Activated CD8-positive, alpha-beta T cell treated with anti-CD3 and anti-CD28 coated beads, Interleukin-2, amount 10 ng/mL, durations not matched to agents 7 days and 5 days (primary cell): ENCODE measurements at places on chromosomes 1 and 21.

DNA sequence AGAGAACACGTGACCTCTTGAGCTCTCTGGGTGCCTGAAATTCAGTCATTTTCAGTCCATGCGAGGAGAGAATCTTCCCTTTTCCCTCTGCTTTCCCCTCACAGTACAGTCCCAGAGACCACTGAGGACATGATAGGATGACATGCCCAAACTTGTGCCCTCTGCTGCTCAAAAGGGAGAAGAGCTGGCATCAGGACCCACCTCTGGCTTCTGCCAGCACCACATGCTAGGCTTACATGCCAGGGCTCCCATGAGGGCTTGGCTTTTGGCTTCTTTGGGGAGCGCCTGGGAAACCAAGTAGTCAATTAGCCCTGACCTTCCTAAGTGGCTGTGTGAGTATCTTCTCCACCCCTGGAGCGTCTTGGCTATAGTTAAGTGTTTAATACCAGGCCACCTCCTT is 13.8 kb upstream of the KCNQ4 start:
- DNase-seq, result no peak

DNA sequence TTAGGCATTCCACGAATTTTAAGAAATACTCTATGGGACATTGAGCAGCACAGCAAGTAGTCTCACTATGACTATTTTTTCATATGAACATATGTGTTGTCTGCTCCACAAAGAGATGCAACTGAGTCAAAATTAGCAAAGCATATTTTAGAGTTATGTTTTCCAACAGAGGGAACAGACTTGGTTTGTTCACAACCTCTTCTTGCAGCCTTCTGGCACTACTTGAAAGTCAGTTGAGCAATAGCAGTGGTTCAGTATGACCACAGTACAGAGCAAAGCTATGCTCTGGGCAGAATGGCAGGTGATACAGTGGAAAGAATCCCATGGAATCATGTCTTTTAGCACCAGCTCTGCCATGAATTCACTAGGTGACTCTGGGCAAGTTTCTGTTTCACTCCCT is 5.2 kb downstream of the CCN1 start:
- DNase-seq, result no peak

DNA sequence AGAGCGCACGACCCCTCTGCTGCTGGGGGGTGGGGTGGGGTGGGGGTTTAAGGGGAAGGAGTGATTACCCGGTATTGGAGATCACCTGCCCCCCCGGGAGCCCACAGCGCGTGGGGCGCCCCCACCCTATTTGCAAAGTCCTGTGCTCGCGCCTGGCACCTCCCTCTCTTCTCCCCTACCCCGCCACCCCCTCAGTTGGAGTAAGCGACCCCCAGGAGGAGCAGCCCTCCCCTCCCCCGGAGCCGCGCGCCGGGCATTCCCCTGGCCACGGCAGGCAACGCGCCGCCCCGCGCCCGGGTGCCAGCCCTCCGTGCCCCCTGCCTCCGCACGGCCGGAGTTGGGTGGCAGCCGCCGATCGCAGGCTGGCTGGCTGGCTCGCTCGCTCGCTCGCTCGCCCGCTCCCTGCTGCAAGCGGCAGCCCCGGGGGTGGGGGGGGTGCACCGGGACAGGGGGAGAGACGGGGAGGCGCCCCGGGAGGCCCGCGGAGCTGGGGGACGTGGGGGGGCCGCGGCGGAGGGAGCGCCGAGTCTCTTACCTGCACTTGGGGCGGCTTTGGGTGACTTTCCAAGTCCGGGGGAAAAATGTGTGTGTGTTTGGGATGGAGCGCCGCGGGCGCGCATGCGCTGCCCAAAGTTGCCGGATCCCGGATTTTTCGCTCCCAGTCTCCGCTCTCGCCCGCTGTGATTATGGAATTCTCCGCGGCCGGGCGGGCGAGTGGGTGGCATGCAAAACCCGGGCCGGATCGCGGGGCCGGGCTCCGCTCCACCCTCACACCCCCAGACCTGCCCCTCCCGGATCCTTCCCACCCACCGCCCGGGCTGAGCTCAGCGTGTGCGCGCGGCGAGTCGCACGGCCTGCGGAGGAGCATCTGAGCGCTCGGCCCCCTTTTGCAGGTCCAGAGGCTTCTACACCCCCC is at the start of gene CASZ1:
TSS of gene CASZ1 (minus strand) at position 618 of the 916 bp plus-strand sequence. CDS start 102,757 bp downstream, outside the sequence.
- no peak for DNase-seq

DNA sequence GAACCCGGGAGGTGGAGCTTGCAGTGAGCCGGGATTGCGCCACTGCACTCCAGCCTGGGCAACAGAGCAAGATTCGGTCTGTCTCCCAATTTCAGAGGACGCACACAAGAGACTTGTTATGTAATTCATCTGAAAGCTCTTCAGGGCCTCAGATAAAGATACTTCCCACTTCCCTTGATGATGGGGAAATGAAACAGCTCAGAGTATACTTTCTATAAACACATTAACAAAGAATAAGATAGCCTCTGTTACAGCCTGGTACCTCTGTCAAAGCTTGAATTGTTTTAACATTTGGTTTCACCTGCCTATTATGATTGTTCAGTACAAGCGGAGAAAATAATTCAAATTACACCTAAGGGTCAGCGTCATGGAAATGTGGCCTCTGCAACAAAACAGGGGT is 622.9 kb upstream of the ADGRL4 start:
- no peak for DNase-seq

DNA sequence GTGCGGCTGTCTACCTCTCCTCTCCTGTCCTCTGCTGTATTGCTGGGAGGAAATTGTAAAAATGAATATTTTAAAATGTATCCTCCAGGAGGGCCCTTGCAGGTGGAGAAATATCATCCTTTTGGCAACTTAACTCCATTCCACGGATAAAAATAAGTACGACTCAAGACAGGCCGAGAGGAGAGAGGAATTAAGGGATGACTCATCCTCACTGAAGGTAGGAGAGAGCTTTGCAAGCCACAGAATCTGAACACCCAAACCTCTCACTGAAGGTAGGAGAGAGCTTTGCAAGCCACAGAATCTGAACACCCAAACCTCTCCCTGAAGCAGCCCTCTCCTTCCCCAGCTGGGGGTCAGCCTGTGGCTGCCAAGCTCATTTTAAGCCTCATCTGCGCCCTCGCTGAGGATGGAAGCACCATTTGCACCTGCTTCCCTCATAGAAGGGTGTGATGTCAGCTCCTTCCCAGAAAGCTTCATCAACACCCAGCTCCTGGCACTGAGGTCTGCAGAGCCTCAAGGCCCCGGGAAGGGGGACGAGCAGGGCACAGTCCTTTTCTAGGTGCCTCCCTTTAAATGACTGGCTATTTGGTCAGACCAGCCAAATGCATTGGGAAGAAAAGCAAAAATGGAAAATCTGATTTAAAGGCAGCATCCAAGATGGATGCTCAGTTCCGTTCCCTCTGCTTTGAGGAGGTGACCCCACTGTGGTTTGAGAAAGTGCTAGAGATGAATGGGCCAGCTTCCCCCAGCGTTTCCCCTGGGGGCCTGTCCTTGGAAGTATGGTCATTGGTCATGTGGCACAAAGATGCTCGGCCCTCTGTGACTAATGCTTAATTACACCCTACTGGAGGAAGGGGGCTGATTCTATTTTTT is 12.9 kb upstream of the SELENON start:
- DNase-seq, result no peak

- no peak for DNase-seq
Observed at GRCh38 chr1:111099289-111099688, 40.6 kb downstream of the DRAM2 start.

GRCh38 chr1:240732390-240732789 is 120.4 kb upstream of the GREM2 start:
- DNase-seq, result no peak

- no peak for DNase-seq
Observed at GRCh38 chr1:54774820-54775498, 10.6 kb upstream of the PARS2 start.

GRCh38 chr1:5514527-5515183 is 477.6 kb downstream of the NPHP4 start:
- peak; percentile 70 for DNase-seq

DNA sequence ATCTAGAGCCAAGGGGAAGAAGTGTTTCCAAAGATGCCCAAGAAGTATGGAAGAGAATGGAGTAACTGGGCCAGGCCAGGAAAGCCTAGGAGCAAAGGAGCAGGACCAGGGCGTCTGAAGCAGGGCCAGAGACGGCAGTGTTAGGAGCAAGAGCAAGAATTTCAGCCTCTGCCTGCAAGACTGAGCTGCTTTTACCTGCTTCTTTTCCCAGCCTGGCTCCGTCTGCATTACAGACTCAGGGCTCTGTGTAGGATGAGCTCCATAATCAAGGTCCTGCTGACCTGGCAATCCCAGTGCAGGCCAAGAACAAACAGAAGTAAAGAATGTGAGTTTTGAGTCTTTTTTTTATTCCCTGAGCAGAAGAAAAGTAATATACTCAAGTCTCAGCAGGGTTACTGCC is 10.1 kb downstream of the FMO1 start:
- DNase-seq, result no peak

DNA sequence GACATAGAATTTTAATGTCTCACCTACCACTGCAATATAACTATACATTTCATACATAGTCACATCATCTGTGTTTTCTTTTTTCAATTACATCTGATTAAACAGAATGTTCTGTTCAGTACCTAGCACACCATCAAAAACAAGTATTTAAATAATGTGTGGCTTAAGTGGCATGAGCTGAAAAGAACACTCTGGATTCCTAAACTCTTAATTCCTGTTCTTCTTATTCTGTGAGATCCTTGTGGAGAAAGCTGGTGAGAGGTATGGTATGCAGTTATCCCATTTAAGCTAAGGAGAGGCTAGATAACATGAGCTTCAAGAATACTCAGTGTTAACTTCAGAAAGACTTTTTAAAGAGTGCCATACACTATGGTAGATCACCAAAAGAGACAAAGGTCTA is 5.5 kb downstream of the TP53BP2 start:
- no peak for DNase-seq

DNA sequence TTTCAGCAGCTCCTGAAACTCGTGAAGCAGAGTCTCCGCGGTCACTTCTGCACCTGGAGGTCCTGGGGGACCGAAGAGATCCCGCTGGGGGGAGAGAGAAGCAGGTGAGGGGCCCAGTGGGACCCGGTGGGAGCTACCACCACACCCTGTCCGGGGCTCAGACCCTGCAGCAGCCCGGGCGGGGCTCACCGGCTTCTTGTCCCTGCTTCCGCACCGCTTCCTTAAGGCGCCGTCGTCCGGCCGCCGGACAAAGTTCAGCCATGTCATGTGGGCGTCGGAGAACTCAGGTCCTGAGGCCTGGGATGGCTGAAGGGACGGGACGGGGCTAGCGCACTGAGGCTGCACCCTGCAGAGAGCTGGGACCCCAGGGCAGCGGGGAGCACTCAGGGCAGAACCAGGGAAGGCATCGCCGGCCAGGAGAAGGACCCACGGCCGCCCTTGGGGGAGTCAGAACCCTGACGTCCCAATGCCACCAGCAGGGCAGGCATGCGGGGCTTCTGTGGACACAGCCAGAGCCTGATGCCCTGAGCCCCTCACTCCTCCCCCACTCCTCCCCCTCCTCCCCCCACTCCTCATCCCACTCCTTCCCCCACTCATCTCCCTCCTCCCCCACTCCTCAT is 2.2 kb downstream of the C1QTNF12 start:
- no peak for DNase-seq

DNA sequence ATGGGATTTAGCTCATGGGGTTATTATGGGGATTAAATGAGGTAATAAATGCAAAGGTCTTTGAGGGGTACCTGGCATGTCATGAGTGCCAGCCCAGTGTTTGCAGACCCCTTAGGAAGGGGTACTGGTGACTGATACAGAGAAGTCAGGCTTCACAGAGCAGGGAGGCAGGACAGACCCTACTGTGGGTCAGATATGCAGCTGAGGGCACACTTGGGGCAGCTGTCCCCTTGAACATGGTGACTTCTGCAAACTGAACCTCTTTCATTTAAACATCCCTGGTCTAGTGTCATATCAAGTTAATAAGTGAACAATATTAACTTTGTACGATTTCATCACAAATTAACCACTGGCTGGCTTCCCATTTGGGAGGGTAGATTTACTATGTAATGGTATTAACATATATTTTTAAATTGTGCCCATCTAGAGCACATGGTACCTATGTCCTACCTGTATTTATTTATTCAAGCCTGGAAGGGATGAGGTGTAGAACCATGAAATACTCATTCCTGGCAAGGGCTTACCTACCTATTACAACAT is 25.9 kb downstream of the STPG1 start:
- peak; percentile 13 for DNase-seq

GRCh38 chr21:37821786-37822450 is 94.3 kb downstream of the KCNJ6 start:
- no peak for DNase-seq

DNA sequence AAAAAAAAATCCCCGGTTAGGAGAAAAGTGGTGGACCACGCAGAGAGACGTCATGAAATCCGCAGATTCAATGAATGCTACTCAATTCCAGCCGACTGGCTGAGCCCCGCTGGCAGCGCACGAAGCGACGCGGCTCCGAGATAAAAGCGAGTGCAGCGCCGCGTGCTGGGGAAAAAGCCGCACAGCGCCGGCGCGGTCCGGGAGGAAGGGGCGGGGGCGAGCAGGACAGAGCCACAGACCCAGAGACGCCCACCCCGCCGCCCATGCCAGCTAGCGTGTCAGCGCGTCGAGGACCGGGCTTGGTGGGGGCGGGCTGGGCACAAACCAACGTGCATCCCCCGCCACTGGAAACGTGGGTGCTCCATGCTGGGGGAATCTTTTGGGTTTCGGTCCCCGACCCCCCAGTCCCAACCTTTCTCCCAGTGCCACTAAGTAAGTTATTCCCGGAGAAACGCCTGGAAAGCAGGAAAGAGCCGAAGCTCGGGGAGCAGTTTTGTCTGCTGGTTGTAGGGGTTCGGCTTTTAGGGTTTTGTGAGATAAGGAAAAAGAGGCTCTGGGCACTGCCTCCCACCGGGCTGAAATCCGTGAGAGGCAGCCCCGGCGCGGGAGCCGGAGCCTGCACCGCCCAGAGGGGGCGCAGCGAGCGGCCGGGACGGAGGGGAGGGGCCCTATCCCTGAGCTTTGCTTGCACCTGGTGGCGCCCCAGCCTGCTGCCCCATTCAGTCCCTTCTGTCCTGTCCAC is at the start of gene KCNJ6:
TSS of gene KCNJ6 (minus strand) at position 148 of the 742 bp plus-strand sequence. CDS start 75,775 bp downstream, outside the sequence.
- no peak for DNase-seq

DNA sequence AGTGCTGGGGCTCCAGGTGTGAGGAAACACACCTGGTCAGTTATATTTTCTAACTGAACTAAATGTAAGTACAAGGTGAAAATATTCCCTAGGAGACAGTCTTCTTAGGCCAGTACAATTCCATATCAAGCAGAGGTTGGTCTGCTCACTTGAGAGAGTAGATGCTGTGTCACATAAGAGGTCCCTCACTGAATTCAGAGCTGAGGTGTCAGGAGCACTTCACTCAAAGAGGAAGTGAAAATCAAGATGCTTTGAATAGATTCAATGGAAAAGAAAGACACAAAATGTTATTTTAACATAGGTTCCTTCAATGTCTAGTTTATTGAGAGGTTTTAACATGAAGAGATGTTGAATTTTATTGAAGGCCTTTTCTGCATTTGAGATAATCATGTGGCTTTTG is 4.3 kb upstream of the FCRL3 start:
- DNase-seq, result no peak

- DNase-seq, result no peak
Observed at GRCh38 chr21:15625363-15625762, 104.4 kb upstream of the USP25 start.

- no peak for DNase-seq
Observed at GRCh38 chr1:216914974-216915373, 191.7 kb upstream of the ESRRG start.

- DNase-seq, result no peak
Observed at GRCh38 chr1:97051823-97052222, 330.2 kb downstream of the PTBP2 start.
